ENCODE measurements at places on chromosomes 7 and 10.

GRCh38 chr7:67608806-67609205, 612.2 kb downstream of the TYW1 start:
- DNase-seq, result no peak

- no peak for DNase-seq
Measured at GRCh38 chr10:73494213-73494612, 1.6 kb downstream of the PPP3CB start.

GRCh38 chr7:84314263-84314662, 119.7 kb upstream of the SEMA3A start:
- no peak for DNase-seq

- no peak for DNase-seq
Measured at GRCh38 chr7:76086070-76086469, 38.2 kb downstream of the MDH2 start.

DNA sequence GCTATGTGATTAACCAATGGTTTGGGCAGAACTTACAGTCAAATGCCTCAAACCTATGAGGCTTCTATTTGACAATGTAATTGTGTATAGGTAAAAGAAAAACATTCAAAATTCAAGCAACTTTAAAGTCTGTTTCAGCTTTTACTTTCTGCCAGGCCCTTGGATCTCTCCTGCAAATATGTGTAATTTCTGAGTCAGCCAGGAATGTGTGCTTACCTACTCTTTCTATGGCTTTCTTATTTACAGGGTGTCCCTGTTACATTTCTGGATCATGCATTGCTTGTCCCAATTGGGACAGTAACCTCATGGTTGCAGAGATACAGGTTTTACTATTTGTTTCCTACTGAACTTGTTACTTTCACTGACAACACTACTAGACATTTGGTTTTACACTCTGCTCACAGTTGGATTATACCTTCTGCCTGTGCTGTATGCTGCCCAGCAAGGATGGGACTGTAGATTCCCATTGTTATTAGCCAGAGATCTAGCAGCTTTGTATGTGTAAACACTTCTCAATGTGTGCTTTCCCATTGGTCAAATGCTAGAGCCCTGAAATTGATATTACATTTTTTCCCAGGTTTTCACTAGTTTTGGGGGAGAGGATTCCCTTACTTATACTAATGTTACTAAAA, 355.3 kb downstream of the ARL4A start:
- DNase-seq, result no peak

DNA sequence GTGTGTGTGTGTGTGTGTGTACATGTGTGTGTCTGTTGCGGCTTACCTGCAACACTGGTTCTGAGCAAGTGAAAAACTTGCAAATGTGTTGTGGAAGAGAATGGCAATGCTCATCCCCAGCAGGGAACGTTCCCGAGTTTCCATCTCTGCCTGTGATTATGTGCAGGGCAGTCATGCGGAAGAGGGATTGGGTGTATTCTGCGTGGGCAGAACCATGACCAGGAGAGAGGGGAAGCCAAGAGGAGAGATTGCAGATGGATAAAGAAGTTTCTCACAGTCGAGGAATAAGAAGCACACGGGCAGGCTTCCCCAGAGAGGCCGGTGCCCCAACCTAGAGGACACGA, 99.9 kb downstream of the CTBP2 start:
- no peak for DNase-seq

DNA sequence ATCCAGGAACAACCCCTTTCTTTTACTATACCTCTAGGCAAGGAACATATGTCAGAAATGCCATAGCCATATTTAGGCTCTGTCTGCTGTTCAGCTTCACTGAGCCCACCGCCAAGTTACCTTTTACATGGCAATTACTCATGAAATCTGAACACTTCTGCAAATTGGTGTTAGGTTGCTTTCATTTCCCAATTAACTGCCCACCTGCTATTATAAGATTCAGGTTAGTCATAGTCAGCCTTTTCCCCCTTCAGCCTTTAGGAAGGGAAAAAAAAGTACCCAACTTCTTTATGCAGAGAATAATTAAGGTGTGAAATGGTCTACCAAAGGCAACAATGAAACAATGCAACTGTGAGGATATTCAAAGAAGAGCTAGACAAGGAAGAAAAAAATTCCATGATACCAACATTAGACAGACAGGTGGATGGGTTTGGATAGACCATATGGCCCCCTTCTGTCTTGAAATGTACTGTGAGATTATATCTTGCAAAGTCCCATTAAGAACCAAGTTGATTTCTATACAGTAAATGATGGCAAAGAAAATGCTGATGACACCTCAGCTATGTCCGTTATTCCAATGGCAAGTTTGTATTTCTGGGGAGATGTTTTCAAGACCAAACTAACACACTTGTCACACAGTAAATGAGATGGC, 442.1 kb upstream of the NRP1 start:
- no peak for DNase-seq

Measured in astrocyte of the cerebellum (primary cell).